ENCODE measurements at places on chromosomes 2 and 18.

- no peak for DNase-seq
Measured at GRCh38 chr2:153963256-153963655, 91.5 kb downstream of the GALNT13 start.

DNA sequence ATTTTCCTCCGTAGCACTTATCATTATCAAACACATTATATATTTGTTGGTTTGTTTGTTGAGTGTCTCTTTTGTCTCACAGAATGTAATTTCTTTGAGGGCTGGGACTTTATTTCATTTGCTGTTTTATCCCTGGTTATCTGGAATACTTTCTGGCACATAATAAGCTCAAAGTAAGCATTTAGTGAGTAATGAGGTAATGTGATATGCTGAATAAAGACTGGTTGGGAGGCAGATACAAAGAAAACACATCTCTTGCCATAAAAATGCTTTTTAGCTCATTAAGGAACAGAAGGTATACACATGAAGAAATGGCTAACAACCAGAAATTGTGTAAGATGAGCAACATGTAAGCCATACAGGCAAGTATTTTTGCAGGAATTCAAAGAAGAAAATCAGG is 1411.8 kb downstream of the LRP1B start:
- DNase-seq: no peak

- DNase-seq: no peak
Measured at GRCh38 chr18:63107171-63107845, 212.3 kb downstream of the BCL2 start.

- no peak for DNase-seq
Measured at GRCh38 chr18:65994302-65994701, 243.5 kb downstream of the CDH7 start.

DNA sequence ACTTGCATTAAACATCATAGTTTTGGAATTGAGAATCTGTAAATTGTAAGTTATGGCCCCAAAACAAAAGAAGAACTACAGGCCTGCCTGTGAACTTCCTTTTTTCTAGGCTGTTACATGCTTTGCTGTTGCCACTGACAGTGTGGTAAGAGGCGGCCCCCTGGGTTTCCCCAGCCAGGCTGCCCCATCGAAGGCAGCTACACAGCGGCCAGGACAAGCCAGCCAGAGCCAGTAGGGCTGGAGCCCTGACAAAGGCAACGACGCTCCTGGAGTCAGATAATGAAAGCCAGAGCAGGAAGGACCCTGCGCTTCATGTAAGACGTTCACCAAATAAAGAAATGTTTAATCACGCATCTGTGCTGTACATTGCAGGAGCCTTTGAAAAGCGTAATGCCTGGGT is 55.0 kb downstream of the ANKRD44 start:
- DNase-seq: no peak

DNA sequence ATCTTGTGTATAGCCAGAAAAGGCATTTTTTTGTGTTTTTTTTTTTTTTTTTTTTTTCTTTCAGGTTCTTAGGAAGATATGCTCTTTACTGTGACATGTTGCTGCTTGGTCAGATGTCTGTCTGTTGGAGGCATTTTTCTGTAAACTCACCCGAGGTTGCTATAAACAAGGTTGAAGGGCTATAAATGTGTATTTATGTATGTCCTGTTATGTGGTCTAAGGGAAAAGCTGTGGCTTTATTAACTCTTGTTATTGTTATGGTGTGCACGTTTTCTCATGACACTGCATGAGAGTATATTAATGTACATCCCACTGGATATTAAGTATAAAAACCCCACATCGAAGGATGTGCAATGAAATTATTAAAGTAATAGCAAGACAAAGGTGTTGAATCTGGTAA is 102.0 kb downstream of the ZNF532 start:
- DNase-seq: no peak

DNA sequence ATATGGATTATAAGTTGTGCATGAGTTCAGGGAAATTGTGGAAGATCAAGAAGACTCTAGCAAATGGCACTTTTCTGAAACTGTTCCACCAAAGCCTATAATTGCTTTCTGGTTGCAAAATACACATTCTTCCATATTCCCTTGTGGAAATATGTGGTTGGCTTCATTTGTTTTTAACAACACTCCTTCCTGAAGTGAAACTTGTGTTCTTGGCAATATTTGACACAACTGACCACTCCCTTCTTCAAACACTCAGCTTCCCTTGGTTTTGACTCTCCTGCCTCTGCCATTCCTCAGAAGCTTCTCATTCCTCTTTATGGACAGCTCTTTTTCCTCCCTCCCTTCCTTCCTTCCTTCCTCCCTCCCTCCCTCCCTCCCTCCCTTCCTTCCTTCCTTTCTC is 192.3 kb downstream of the PMAIP1 start:
- DNase-seq: no peak

DNA sequence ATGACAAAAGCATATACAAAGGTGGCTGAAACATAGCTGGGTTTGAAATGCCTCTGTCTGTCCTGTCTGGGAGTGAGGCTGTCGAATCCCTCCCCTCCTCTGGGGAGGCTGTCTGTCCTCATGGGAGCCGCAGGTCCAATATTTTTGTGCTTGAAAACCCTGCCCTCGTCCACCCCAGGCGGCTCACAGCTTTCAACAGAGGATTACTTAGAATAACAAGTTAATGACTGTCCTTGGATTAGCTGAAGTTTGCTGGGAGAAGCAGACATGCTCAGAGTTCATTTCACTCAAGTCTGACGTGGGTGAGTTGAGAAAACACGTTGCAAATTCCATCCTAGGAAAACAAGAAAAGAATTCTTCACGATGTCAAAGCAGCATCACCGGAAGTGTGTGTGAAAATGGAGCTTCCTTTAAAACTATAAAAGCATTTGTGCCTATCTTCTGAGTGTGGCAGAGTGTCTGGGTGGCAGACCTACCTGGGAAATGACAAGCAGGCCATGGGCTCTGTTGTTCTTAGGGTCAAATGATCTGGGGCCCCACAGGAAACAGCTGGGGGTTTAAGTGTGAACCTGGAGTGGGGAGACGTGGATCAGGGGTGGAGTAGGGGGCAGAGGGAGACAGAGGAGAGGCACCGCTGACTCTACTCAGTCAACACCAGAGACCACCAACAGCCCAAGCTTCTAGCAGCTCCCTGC is 77.1 kb downstream of the DDX1 start:
- no peak for DNase-seq

GRCh38 chr2:42101206-42102023 is 53.6 kb downstream of the PKDCC start:
- no peak for DNase-seq

DNA sequence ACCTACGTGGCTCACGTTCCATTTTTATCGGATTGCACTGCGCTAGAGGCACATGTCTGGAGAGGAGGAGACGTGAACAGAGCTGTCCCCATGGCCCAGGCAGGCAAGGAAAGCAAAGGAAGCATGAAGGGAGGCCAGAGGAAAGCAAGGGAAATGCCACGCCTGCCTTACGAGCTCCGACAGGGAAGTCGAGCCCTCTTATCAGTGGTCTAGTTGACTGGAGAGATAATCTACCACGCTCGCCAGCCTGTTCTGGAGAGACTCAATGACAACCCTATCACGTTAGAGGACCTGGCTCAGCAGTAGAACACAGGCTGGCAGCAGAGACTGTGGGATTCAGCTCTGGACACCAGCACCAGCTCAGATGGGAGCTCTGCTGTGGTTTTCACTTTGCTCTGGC is 202.6 kb upstream of the ID2 start:
- no peak for DNase-seq

DNA sequence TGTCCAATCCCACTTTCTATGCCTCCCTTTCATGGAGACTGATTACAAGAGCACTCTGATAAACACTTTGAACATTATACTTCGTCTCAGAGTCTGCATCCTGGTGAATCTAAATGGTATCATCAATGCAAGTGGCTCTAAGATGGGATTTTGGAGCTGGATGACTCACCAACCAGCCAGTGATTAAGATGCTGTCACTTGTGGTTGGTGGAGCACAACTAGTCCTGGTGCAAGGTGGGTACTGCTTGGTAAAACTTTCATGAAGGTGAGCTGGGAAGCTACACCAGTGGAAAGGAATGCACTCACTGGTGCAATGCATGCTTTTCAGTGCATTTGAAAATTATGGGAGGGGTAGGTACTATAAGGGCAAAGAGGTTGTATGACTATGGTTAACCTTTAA is 137.7 kb upstream of the TRIB2 start:
- DNase-seq: no peak

DNA sequence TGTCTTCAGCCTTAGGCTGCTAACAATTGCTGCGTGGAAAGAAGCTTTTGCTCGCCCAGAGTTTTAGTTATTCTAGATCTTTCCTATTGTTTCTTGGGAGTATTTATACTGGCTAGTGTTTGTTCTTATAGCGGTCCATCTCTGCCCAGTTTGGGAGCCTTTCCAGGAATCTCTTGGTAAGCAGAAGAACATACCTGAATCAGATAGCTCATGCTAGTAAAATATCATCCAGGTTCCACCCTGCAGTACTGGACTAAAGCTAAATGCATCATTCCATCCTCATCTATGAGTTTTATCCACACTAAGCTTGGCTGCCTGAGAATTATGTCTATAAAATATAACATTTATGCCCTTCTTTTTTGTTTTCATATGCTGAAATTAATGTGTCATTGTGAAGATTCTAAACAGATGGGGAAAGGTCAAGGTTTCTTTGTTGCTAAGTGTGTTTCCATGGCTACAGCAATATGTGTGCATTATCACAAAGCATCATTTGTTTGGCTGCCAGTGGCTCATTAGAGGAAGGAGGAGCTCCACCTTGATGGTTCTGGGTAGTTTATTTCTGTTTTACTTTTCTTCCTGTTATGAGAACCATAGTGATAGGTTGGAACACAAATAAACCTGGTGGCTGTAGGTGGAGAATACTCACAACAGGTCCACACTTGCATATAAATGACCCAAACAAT is 182.8 kb downstream of the PIK3C3 start:
- DNase-seq: no peak

DNA sequence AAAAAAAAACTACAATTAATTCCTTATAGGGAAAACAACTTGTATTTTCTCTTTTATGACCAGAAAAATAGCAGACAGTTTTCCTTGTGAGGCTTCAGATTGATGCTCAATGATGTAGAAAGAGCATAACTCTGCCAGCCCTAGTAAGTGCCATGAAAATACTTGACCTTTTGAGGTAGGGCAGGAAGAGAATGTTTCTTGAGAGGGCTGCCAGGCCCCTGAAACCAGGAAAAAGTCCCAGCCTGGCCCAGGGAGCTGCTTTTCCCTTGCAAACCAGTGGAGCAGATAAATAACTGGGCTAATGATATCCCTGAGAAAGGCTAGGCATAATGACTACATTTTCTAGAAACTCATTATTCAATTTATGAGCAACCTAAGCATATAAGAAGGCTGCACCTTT is 126.8 kb downstream of the SLC8A1 start:
- no peak for DNase-seq

DNA sequence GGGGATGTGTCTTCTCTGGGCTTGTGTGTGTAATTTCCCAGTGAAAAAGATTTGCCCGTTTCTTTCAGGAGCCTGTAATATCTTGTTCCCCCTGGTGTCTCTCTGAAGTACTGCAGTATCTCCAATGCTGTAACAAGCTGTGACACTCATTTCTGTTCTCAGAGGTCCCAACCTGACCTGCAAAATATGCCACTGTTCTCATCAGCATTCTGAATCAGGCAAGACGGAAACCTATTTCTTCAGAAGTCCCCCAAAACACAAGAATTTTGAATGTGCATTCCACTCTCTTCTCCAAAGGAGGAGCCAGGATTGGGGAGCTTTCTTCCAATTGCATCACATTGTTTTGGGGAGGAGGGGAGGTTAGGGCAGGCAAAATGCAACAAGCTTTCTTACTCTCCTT is 77.0 kb upstream of the CNGA3 start:
- no peak for DNase-seq

- no peak for DNase-seq
Measured at GRCh38 chr18:55243857-55244256, 284.6 kb upstream of the CCDC68 start.

GRCh38 chr2:219823574-219823973 is 196.1 kb downstream of the SLC4A3 start:
- no peak for DNase-seq

DNA sequence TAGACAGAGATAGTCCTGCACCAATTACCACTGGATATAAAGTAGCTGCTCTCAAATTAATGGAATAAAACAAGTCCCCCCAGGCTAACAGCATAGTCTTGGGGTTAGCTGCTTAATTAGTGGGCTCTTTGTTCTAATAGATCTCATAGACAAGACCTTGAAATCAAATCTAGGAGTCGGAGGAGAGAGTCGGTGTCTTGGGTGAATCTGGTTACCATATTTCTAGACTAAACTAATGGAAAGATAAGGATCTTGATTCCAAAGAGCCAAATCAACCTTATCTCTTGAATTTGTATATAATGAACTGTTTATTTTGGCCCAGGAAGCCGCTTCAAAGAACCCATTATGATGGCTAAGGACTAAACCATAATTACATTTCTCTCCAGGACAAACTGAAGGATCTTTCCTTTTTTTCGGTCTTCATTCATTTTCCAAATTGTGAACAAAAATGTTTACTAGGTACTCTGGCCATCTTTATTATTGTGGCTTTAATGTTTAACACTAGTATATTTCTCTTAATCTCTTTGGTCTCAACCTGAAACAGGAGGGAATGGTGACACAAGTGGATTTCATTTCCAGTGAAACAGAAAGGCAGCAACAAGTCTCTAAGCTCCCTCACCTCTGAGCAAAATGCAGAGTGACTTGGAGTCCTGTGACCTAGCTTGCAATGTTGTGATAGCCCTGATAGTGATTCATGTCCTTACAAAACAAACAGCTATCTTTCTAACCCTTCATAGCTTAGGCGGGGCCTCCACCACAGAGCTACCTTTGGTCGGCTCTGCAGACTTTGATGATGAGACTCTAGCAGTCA is 137.9 kb upstream of the PARD3B start:
- DNase-seq: no peak

DNA sequence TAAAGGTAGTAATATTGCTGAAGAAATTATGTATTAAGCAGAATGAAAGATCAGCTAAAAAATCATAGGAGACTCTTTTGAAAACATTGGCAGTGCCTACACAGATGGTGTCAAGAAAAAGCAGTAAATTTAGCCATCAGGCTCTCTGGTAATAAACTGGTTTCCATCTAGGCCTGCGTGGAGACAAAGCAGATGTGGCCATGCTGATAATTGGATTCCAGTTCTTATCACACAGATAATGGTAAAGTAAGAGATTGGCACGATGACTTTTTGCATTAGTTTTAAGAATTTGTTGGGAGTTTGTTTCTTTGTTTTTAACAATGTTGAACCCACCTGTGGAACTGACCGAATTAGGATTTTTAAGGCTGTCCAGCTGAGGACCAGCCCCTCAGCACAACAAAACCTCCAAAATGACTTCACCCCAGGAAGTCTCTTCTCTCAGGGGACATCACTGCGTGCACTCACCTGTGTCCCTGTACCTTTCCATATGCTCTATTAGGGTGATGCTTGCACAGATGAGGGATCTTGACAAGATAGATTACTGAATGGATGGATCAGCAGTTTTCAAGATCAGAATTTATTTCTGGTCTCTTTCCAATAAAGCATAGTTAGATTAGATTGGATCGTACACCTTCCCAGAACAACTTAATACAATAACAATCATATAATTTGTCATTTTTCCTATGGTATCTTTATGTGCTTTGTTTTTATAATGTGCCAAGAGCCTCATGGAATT is 69.1 kb upstream of the DNAJC10 start:
- DNase-seq: no peak
